ENCODE measurements at places on chromosomes 4 and X. TPM values are rescaled to one million over a fixed set of nuclear protein-coding genes. Genes with fewer than 3 reads are reported as not detected.

The HSFX2 gene
- total RNA-seq = not detected

The CRMP1 gene
- 0.62 TPM for total RNA-seq

The UGT2A3 gene
- 0.23 TPM for total RNA-seq

The NUDT10 gene
- 5.9 TPM for total RNA-seq

The NAP1L3 gene
- total RNA-seq = 3.3 TPM

The TAF1 gene
- total RNA-seq = 64.1 TPM

The HPGDS gene
- 0.47 TPM for total RNA-seq

The KCNE5 gene
- total RNA-seq = 0.42 TPM

The ALAS2 gene
- total RNA-seq = 0.39 TPM

- ATAC-seq = no peak
Observed at GRCh38 chrX:140503238-140503601, 1.6 kb downstream of the SOX3 start.

DNA sequence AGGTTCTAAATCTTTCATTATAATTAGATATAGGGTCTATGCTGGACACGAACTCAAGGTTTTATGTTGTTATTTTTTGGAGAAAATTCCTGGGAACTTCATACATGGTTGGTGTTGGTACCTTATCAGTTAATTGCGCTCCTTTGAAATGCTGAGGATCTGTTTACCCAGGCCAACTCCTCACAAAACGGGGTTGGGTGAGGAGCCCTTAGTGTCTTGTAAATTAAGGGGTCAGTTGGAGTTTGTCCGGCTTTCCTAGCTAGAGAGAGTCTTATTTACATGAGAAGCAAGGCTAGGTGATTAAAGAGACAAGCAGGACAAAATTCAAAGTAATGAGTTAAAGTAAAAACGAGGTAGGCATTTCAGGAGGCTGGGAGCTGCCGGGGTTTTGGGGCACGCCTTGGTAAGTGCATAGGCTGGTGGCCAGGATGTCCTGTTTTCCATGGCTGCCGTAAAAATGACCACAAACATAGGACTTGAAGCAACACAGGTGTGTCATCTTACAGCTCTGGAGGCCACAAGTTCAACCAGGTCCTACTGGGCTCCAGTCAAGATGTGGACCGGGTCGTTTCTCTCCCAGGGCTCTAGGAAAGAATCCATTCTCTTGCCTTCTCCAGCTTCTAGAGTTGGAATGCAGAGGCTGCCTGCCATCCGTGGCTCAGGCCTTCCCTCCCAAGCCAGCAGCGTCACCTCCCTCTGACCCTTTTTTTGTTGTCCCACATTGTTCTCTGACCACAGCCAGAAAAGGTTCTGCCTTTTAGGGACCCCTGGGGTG is 19.8 kb downstream of the PSAPL1 start:
- ATAC-seq = no peak

DNA sequence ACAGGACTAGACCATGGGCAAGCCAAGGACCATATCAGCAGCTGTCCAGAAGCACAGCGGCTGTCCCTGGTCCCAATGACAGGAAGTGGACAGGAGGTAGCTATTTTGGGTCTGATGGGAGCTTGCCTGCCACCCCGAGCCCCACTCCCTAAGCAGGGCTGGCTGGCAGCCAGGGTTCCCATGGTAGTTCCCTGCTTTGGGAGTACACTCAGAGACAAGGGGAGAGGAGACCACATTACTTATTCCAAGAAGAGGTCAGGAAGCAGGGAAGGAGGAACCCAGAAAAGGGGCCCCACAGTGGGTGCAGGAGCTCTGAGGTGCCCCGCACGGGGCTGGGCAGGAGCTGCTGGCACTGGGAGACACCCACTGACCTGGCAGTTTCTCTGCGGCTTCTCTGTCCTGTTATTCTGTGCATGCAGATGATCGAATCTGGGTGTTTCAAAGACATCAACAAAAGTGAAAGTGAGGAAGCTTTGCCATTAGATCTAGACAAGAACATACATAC is 36.3 kb downstream of the HTT-AS start:
- no peak for ATAC-seq

DNA sequence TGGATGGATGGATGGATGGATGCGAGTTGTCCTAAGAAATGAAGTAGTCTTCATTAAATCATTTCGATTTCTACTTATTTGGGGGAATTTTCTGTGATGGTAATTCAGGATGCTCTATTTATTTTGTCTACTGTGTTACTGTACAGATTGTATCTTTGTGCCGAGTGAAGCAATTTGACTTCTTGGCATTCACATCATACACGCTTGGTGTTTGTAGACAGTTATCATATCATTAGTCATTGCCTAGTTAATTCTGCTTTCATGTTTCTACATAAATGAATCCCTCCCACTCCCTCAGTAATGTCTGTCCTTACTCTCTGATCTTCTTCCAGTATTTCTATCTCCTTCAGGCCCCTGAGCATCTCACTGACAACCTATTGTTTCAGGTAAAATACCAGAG is 64.0 kb downstream of the RASGEF1B start:
- no peak for ATAC-seq

GRCh38 chrX:85851418-85851817 is 195.9 kb downstream of the CHM start:
- ATAC-seq = no peak

DNA sequence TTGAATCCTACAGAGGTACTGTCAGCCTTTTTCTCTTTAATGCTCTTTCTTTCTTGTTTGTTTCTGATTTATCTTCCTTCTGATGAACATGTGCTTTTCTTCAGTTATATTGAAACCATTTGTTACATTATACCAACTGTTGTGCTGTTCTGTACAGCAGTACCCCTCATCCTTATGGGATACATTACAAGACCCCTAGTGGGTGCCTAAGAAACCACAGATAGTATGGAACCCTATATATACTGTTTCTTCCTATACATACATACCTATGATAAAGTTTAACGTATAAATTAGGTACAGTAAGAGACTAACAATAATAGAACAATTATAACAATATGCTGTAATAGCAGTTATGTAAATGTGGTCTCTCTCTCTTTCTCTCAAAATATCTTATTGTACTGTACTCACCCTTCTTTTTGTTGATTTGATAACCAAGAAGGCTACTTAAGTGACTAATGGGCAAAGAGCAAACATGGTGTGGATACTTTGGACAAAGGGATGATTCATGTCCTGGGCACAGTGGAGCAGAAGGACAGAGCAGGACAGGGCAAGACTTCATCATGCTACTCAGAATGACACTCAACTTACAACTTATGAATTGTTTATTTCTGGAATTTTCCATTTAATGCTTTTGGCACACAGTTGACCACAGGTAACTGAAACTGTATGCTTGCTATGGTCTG is 10.7 kb upstream of the YIPF7 start:
- no peak for ATAC-seq

GRCh38 chr4:16516796-16517439 is 290.6 kb upstream of the TAPT1 start:
- no peak for ATAC-seq

- no peak for ATAC-seq
Observed at GRCh38 chr4:105181259-105181658, 34.6 kb downstream of the TET2 start.

- ATAC-seq = no peak
Observed at GRCh38 chr4:158863296-158863695, 94.5 kb downstream of the FNIP2 start.

GRCh38 chr4:95124906-95125504 is 367.2 kb downstream of the BMPR1B start:
- ATAC-seq = no peak

DNA sequence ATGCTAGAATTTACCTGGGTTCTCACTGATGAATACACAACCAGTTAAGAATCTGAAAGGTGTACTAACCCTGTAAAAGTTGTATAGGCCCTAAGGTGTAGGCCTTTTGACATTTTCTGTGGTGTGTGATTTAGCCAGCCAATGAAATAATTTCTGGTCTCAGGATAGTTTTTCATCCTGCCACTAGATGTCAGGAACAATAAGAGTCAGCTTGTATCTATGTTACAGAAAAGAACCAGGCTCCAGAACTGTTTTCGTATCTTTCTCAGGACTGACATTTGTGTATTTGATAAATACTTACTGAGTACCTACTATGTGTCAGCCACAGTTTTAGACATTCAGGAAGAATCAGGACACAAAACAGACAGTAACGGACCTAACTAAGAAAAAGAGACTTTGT is 673.6 kb upstream of the TENM3 start:
- ATAC-seq = no peak

GRCh38 chr4:84887824-84888223 is 78.7 kb downstream of the WDFY3 start:
- no peak for ATAC-seq

GRCh38 chr4:90122355-90122748 is 4.8 kb upstream of the CCSER1 start:
- ATAC-seq = no peak

DNA sequence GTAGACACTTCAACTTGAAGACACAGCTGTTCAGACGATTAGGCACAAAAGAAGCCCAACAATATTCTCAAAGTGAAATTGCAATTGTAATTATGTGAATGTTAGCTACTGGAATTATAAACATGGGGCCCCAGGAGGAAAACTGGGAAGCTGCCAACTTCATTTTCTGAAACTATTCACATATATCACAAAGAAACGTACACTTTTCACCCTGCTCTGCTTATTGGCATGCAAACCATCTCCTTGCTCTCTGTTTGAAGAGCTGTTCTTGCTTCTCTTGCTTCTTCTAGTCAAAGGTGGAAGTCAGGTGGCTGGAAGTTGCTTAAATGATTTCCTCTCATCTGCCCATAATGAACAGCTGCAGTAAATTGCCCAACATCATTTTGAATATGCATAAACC is 320.1 kb downstream of the CFAP299 start:
- ATAC-seq = no peak

- no peak for ATAC-seq
Observed at GRCh38 chrX:72308209-72308565, 2.5 kb upstream of the CITED1 start.

- no peak for ATAC-seq
Observed at GRCh38 chr4:33381816-33382215, 2661.6 kb downstream of the PCDH7 start.

DNA sequence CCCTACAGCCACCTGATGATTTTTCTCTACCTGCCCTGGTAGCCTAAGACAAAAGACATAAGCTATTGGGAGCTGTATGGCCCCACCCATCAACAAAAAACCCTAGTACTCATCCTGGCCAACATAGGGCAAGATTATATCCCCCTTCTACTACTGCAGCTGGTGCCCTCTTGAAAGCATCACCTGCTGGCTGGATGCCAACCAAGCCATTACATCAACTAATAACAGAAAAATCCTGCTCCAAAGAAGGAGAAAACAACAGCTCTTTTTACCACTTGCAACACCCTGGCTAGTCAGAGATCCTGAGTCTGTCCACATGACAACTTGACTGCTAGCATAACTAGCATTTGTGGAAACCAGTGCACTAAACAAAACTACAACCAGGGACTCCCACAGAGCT is 43.6 kb upstream of the UPRT start:
- no peak for ATAC-seq

DNA sequence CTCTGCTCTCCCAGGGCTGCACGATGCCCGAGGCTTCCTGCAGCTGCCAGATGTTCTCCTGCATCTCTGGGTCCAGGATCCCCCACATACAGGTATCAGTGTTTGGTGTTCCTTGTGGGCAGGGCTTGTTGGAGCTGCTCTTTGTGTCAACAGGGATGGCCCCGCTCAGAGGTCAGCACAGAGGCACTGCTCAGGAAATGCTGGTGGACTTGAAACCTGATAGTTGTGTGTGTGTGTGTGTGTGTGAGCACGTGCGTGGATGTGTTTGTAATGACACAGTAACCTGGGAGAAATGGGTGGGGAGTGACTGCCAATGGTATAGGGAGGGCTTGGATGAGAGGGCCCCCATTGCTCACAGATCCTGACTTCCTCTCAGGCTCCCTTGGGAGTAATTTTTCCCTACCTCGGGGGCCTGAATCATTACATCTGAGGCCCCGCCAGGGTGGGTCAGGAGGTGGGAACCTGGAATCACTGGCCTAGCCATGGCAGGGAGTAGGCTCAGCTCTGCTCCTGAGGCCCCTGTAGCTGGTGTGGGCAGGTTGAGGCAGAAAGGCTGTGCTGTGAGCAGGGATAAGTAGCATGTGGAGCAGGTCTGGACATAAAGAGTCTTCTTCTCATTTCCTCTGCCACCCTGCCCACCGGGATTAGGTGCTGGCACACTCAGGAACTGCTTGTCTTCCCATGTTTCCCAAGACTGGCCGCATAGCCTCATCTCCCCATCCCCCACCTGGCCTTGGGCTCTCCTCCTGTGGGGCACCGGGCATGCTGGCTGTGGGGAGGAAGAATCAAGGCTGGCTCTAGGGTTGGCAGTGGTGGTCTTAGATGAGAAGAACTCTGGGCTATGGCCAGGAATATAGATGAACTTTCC is 2.5 kb upstream of the EFNB1 start:
- no peak for ATAC-seq

DNA sequence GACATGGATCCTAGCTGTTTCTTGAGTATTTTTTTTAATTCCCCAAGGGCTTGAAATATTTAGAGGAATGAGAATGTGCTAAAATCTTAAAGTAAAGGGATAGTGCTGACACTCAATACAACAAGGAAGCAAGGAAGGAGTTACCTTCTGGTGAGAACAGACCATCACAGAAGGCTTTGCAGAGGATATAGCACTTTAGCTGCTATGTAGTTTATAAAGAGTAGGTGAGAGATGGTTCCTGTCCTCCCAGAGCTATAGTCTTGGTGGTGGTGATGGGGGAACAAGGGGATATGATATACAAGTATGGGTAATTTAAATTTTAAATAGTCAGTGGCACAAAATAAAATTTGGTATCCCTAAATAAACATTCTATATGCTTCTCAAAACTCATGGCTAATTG is 47.6 kb downstream of the MTHFD2L start:
- ATAC-seq = no peak
